ENCODE measurements at places on chromosomes 1 and 21.
A peak's percentile ranks its signal among the peaks of the same experiment; 100 is the strongest.

GRCh38 chr1:246267896-246268295 is 239.2 kb downstream of the SMYD3 start:
- peak; percentile 14 for DNase-seq

DNA sequence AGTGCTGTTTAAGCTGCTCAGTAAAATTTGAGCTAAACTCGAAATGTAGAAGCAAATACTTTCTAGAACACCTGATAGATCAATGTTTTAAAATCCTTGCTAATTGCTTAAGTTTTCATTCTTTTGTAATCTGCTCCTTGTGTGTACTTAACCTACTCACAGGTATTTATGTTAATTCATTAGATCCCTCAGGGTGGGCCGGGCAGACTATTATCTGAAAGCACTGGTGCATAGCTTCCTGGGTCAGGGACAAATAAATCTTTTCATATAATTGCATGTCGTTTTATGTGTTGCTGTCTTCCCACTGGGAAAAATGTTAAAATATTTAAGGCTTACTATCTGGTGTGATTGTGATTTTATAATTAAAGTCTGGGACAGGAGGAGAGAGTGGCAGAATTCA is 440.5 kb downstream of the SMYD3 start:
- DNase-seq = no peak

GRCh38 chr1:112146201-112146715 is 156.8 kb upstream of the KCND3 start:
- DNase-seq = no peak

- DNase-seq = no peak
Measured at GRCh38 chr1:53116307-53116810, 26.1 kb downstream of the SLC1A7 start.

GRCh38 chr1:167057241-167057688 is 32.9 kb downstream of the GPA33 start:
- peak; percentile 62 for DNase-seq

DNA sequence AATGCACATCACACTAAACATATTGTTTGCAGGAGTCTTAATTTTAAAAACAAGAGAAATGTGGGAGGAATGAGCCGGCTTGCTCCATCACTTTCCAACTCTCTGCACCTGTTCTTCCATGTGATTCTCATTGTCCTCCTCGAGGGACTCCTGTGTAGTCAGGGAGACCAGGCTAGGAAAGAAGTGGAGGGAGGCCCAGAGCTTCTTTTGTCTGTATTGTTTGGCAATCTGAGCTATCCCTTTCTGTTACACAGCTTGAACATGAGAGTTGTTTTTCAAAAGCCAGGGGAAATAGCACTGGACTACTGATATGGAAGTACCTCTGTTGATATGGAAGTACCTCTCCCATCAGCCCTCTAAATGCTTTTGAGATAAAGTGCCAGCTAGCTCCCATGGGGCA is 18.8 kb upstream of the LRRC8D start:
- DNase-seq = no peak

GRCh38 chr1:211638689-211639101 is 36.7 kb downstream of the NEK2 start:
- DNase-seq = peak; percentile 48

GRCh38 chr1:203437696-203438315 is 37.8 kb upstream of the PRELP start:
- DNase-seq = no peak

- DNase-seq = no peak
Measured at GRCh38 chr1:173093691-173094445, 43.1 kb upstream of the TNFSF18 start.

- no peak for DNase-seq
Measured at GRCh38 chr1:167429612-167430011, 88.7 kb downstream of the CD247 start.

DNA sequence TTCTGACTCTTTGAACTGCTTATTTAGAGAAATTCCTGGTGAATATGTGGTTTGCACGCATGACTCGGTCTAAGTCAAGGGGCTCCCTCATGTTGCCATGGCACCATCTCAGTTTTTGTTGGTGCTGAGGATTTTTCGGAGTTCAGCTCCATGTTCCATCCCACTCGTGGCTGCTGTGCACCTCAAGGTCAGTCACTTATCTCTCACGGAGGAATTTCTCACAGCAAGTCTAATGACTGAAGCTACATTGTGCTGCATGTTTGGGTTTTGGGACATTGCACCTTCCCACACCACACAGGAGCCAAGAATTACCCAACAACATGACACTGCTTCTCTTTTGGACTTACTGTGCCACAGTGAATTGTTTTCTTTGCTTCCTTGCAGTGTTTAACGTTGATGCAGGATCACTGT is 269.9 kb downstream of the NCAM2 start:
- DNase-seq = peak; percentile 54

Measured in choroid plexus epithelial cell (primary cell).